Left ventricle myocardium superior (tissue), 1 donor: ENCODE measurements at places on chromosomes 12 and 14.

DNA sequence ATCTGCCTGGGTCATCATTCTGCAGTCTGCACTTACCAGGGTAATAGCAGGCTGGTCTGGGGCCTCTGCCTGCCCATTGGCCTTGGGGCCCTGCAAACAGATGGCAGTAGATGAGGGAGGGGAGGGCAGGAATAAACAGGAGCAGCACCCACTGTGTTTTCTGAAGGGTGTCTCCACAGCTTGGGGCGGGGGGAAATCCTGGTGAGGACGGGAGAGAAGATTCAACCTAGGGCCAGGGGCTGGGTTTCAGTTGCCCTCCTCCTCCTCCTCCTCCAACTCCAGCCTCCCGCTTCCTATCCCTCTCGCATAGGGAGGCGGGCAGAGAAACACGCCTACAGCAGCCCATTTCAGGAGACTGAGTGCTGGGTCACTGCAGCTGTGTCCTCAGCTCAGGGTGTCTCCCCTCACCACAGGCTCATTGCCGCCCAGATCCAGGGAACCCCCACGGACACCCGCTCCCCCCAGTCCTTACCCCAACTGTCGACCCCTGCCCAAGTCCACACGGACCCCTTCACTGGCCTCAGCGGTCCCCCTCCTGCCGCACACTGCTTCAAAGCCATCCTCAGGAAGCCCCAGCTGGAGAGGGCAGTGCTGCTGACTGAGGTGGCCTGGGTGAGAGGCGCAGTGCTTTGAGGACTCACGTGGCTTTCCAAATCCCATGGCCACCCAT is 9.1 kb upstream of the KRT80 start:
- no peak for DNase-seq

DNA sequence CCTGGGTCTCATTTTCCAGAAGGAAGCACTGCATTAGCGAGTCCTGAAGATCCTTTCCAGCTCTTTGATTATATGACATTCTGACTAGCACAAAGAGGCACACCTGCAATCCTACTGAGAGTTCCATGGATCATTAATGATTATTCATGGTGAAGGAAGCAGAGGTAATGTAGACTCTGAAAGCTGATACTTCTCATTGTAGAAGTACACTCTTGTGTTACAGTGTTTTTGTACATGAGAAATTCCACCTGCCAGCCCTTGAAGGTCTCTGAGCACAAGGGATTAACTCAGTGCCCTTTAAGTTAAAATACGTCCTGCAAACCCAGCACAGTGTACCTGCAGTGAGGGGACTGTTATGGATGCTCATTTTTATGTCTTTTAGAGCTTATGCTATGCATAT is 558.8 kb upstream of the FBXO33 start:
- no peak for DNase-seq

GRCh38 chr12:112341046-112341825 is 41.0 kb downstream of the HECTD4 start:
- DNase-seq: no peak

DNA sequence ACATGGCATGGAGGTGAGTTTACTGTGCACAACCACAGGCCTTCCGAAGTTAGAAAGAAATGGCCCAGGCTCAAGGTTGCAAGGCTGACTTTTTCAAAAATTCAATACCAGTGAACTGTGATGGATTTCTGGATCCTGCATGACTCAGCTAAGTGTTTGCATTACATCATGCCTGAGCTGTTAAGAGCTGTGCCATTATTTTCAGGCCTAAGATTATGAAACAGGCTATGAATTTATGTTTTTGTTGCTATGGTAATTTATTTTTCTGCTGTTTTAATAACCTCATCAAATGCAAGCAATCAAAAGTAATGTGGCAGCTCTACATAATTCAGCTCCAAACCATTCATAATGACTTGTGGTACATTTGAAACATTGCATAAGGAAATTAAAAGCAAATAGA is 457.7 kb upstream of the TMEM132C start:
- no peak for DNase-seq

DNA sequence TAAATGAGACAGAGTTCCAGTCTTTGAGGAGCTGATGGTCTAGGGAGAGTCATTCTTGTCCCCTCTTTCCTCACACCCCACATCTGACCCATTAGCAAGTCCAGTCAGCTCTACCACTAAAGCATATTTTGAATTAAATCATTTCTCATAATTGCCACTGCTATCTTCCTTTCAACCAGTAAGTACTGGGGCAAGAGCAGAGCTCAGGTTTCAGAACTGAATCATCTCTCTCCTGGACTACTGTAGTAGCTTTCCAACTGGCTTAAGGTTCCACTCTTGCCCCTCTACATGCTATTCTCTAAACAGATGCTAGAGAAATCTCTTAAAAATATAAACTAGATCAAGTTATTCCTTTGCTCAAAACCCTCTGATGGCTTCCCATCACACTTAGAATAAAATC is 218.3 kb downstream of the TTC6 start:
- no peak for DNase-seq

GRCh38 chr14:94027566-94028449 is 1.7 kb downstream of the OTUB2 start:
- no peak for DNase-seq

GRCh38 chr14:93109572-93110481 is 5.9 kb downstream of the ITPK1 start:
- DNase-seq: no peak
